ENCODE measurements at places on chromosomes 16 and 17.

- DNase-seq: no peak
Measured at GRCh38 chr16:74575807-74576643, 30.9 kb downstream of the GLG1 start.

GRCh38 chr17:61345061-61345460 lies 54.6 kb upstream of the TBX2 start:
- DNase-seq: no peak

DNA sequence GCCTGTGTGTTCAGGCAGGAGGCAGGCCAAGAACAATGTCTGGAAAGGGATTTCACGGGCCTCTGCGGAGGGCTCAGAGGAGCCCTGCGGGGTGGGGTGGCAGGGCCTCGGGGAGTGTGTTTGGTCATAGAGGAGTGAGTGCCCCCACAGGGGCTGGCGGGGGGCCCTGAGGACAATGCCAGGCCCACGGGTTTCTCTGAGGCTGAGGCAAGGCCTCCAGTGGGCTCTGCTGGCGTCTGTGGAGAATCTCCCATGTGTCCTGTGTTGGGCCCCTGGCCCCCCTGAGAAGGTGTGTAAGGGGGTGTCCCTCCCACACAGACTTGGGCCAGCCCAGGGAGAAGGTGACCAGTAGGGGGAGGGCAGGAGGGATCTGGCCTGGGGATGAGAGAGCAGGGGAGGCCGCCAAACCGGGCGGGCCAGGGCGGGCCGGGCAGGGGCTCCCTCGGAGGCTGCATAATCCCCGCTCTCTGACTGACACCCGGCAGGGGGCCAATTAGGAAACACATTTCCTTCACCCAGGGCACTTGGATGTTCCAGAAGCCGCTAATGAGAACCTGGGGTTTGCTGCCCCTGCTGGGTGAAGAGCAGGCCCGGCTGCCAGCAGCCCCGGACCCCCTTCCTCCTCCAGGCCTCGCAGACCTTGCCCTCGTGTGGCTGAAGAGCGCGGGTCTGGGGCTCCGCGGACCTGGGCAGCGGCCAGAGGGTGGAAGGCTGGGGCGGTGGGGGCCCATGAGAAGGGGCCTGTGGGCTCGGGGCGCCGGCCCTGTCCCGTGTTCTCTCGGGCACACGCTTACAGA lies 204.2 kb downstream of the NTN1 start:
- DNase-seq: no peak

DNA sequence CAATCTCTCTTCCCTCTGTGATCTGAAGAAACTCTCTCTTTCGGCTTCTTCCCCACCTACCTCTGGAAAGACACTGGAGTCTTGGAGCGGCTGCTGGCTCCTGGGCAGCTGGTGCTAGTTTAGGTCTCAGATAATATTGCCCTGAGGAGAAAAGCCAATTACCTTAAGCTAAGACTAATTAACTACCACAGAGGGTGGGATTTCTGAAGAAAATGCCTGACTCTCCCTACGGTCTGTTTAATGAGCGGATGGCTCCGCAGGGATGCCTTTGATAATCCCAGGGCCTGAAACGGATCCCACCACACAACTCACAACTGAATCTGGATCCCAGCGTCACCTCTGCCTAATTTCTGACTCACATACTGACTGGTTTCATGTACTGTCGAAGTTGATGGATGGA lies 127.0 kb upstream of the NLRP1 start:
- no peak for DNase-seq

DNA sequence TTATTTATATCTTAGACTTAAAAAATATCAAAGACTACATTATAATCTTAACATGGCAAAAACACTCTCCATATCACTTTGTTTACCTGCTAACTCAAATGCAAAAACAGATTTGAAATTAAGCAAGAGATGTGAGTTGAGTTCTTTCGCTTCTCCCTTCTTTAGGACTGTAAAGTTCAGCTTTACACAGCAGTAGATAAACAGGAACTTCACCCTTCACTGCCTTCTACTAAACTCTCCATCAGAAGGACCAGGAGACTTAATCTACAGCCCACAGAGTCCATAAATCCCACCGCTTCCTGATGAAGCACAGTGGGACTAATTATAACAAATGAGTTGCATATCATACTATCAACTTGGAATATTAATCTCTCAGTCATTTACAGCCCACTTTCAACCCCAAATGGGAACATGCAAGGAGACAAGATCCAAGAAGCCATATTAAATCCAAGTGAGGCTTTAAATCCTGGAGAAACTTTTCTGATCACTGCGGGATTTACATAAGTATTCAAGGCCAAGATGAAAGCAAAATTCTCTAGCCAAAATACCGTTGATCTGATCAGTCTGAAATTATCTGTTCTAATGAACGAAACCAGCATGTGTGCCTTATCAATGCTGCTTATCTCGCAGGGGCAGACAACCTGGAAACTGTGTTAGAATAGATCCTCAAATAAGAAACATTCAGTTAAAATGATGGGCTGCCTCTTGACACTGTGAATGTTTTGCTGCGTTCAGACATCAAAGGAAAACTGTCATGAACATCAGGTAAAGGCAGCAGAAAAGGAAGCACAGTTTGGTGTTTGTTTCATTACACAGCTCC lies 1.6 kb downstream of the AMFR start:
- DNase-seq: no peak

- no peak for DNase-seq
Measured at GRCh38 chr17:41251261-41251660, 1.8 kb downstream of the KRTAP9-4 start.

DNA sequence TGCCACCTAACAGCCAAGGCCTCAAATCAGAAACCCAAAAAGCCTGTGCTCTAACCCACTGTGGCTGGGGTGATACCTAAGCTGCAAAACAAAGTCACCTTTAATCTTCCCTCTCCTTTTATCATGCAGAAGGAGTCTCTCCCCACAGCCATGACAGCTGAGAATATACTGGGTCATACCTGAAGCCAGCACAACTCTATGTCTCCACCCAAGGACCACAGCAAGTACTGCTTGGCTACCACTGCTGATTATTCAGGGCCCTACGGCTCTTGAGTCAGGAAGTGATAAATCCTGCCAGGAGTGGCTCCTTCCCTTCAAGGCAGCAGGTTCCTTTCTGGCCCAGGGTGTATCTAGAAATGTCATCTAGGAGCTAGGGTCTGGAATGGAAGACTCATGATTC lies 151.5 kb upstream of the TOM1L1 start:
- no peak for DNase-seq

GRCh38 chr16:77298418-77299360 lies 99.5 kb downstream of the SYCE1L start:
- DNase-seq: no peak

GRCh38 chr16:55272744-55273143 lies 51.3 kb upstream of the IRX6 start:
- no peak for DNase-seq

DNA sequence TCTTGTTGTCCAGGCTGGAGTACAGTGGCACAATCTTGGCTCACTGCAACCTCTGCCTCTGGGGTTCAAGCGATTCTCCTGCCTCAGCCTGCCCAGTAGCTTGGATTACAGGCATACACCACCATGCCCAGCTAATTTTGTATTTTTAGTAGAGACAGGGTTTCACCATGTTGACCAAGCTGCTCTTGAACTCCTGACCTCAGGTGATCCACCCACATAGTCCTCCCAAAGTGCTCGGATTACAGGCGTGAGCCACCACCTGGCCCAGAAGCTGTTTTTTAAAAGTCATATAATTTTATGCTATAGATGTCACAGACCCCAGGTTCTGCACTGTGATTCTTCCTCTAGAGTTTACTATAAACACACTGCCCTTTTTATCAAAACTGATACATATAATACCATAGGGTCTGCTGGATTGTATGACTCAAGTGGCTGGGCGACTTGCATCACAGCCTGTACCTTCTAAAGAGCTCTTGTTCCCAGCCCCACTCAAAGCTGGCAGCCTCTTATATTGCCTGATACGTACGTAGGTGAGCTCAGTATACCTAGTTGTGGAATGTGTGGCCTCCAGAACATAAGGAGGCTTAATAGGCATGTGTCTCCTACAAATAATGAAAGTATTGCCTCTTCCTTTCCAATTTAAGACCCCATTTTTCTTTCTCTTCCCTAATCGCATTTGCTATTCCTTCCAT lies 295.8 kb downstream of the ZFHX3 start:
- DNase-seq: no peak

GRCh38 chr17:63910096-63910495 lies 962 bp downstream of the CSHL1 start:
- DNase-seq: no peak

GRCh38 chr17:81930142-81931125 lies 2.9 kb upstream of the MAFG start:
- no peak for DNase-seq

DNA sequence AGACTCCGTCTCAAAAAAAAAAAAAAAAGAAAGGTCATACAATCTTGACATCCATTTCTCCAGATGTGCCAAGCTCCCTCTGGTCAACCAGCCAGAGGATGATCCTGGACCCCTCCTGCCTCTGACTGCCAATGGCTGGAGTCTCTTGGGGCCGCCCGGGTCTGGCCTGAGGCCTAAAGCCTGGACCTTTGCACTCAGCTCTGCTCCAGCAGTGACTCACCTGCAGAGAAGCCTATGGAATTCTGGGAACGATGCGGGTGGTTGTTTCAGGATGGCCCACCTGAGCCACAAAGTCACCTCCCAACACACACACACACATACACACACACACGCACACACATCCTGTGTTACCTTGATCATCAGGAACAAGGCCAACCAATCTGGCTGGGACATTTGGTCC lies 64.0 kb upstream of the DNAH17 start:
- no peak for DNase-seq

- no peak for DNase-seq
Measured at GRCh38 chr16:19804538-19805323, 79.9 kb downstream of the GPRC5B start.

GRCh38 chr17:29753845-29754439 lies 131.2 kb upstream of the CORO6 start:
- DNase-seq: no peak

DNA sequence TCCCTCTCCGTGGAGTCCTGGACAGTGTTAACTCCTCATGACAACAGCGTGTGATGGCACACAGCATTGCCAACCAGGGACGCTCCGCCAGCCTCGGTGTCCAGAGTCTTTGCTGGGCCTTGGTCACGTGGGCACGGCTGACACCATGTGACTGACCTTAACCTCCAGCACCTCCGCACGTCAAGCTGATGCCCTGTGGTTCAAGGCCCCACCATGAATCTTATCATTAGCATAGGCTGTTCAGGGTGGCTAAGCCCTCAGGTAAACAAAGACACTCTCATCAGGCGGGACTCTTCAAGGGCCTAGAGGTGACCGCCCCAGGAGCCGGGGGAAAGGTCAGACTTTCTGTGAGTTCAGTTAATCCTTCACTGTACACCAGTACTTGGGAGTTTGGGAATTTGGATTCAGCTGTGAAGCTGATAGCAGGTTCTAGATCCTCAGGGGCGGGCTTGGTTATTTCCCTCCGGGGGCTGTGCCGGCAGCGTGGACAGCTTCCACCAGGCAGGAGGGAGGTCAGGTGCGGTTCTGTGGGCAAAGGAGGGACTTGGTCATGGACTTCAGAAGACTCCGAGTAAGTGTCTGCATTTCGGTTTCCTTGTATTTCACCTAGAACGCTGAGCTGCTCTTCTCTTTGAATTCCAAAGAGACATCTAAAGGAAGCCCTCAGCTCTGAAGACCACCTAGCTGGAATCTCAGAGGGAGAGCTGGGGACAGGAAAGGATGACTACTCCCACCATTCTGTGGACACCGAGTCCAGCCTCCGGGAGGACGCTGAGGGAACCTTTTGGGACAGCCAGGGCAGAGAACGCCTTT lies 195.5 kb upstream of the CIBAR2 start:
- no peak for DNase-seq

DNA sequence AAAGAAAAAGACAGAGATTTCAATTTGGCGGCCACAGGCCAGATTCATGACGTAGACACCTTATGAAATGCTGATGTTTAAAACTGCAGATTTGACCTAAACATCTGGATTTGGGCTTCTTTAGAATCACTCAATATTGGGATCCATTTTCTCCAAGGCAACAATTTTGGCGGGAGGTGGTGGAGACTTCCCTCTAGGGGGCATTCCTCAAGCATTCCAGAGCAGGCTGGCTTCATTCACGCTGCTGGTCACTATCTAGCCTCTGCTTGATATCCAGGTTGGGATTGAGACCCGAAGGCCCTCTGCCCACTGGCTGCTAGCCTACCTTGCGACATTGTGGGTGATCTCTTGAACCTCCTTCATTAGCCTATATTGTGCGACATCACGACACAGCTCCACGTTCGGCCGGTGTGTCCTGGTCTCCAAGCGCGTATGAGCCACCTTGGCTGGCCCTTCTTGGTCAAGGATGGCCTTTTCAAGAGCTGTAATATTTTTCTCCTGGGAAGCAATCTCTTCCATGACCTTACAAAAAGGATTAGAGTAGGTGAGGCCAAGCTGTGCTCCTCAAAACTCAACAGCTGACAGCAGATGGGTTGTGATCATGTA lies 24.5 kb downstream of the FBXO39 start:
- DNase-seq: no peak

DNA sequence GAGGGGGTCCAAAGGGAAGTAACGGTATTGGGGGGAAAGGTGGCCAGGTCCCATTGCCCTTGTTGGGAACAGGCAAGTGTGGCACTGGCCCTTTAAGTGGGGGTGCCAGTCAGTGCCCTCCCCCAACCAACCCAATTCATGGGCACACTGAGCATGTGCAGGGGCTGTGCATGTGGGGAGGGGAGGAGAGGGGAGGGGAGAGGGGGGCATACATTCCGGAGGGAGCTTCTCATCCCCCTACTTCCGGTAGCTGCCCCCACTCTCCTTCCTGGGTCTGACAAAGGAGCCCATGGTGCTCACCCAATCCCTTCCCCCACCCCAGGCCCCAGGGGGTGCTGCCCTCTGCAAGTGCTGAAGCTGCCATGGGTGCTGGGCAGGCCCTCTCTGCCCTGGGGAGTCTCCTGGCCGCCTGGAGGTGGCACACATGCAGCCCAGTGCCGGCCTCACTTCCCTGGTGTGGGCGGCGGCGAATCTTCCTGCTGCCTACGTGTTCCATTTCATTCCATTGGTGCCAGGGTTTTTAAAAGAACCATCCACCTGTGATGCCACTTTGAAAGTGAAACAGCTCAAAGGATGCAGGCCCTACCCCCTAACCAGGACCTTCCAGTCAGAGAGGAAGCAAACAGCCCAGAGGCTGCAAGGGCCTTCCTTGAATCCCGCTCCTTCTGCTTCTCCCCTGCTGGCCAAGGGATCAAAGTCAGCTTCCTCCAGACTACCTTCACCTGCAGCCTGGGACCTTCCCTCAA lies 11.0 kb downstream of the HEXIM2 start:
- no peak for DNase-seq

DNA sequence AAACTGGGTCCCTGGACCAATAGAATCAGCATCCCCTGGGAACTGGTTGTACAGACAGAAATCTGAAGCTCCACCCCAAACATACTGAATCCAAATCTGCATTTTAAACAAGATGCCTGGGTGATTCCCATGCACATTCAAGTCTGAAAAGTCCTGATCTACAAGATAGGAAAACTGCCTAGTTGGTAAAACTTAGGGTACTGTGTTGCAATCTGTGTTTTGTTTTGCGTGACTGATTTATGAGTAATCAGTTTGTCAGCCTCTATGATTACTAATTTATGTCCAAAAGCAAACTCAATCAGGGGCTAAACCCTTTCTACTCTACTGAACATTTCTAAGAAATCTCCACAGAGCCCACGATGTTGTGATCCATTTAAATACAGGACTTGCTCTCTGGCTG lies 103.8 kb downstream of the YPEL2 start:
- no peak for DNase-seq
